BJ (cell line): ENCODE measurements at places on chromosomes 13 and 19.

- DNase-seq: no peak
Measured at GRCh38 chr13:109615721-109616420, 170.5 kb downstream of the IRS2 start.

GRCh38 chr13:106774621-106775020 is 206.7 kb upstream of the ARGLU1 start:
- no peak for DNase-seq

- DNase-seq: peak; percentile 47
Measured at GRCh38 chr13:31790992-31791391, 51.7 kb downstream of the RXFP2 start.

GRCh38 chr19:49932041-49932451 is 2.7 kb upstream of the NUP62 start:
- no peak for DNase-seq

- no peak for DNase-seq
Measured at GRCh38 chr19:51565583-51565982, 5.5 kb upstream of the ZNF175 start.

DNA sequence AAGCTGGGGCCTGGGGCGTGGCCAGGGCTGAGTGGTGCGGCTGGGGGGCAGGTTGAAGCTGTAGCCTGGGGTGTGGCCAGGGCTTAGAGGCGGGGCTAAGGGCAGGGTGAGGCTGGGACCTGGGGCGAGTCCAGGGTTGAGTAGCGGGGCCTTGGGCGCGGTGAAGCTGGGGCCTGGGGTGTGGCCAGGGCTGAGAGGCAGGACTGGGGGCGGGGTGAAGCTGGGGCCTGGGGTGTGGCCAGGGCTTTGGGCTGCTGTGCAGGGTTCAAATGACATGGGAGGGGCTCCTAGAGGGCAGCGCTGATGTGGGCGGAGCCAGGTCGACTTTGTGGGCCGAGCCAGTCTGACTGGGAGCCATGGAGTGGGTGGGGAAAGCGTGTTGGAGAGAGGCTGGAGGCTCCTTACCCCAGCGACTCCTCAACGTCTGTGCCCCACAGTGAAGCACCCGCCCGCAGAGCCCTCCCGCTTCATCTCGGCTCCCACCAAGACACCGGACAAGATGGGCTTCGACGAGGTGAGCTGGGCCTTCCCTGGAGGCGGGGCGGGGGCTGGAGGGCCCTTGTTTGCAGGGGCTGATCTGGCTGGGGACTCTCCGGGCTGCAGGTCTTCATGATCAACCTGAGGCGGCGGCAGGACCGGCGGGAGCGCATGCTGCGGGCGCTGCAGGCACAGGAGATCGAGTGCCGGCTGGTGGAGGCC is 21.5 kb downstream of the COLGALT1 start:
- no peak for DNase-seq

DNA sequence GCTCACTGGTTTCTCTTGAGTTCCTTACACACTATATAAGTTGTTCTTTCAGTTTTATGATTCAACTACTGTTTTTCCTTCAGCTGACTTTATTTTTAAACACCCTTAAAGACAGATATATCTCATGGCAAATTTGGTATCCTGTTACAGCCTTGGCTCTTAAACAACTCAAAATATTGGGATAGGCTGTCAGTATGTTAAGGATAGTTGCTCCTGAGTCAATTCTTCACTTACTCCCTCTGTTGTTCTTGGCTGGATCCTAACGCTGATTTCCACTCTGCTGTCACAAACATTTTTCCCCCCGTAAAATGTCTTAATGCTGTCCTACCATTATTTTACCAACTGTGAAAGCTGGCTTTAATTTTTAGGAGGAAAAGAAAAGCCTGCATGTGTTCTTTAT is 1.2 kb downstream of the KCNRG start:
- no peak for DNase-seq

GRCh38 chr13:23289917-23290357 is 109.2 kb downstream of the SGCG start:
- no peak for DNase-seq

DNA sequence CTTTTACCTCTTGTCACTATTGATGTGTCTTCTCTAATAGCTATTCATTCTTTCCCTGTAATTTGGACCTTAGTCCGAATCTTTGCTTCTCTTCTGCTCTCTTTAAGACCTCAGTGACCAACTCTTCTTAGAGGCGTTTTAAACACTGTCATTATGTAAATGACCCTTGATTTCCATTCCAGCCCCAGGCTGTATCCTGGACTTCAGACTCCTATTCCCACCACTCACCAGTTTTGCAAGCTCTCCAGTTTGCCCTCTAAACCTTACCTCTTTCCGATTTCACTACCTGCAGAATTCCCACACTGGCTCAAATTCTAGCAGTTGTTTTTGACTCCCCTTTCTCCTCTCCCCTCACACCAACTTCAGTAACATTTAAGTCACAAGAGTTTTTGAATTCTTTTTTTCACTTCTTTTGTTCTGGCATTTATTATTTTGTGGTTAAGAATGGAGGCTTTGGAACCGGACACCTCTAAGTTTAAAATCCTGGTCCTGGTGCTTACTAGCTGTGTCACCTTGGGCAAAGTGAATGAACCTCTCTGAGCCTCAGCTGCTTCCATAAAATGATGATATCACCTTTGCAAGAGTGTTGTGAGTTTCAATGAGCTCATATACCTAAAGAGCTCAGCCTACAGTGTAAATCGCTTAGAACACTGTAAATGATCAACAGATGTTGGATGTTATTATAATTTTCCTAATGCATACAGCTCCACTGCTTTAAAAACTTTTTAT is 13.6 kb upstream of the HMGB1 start:
- DNase-seq: no peak

DNA sequence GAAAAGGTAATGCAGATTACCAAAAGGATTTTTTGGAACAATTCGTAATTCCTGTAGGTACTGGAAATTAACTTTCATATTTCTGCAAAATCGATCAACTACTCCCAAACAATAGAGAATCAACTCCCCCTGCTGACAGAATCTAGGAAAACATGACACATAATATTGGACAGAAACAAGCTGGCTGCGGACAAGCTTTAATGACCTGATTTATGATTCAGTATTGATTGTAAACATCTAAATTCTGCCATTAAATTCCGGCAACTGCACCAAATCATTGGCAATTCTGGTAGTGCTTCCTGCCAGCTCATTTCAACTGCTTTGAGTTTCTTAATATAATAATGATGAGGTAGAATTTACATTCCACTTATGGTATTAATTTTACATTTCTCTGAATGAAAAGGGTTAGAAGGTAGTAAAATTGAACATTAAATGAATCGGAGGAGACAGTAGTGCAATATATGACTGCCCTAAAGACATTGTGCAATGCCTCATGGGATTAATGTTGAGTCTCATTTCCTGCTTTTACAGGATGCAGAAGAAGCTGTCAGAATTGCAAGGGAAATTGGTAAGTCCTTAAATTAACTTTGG is 146.5 kb downstream of the PCCA start:
- DNase-seq: peak; percentile 29

DNA sequence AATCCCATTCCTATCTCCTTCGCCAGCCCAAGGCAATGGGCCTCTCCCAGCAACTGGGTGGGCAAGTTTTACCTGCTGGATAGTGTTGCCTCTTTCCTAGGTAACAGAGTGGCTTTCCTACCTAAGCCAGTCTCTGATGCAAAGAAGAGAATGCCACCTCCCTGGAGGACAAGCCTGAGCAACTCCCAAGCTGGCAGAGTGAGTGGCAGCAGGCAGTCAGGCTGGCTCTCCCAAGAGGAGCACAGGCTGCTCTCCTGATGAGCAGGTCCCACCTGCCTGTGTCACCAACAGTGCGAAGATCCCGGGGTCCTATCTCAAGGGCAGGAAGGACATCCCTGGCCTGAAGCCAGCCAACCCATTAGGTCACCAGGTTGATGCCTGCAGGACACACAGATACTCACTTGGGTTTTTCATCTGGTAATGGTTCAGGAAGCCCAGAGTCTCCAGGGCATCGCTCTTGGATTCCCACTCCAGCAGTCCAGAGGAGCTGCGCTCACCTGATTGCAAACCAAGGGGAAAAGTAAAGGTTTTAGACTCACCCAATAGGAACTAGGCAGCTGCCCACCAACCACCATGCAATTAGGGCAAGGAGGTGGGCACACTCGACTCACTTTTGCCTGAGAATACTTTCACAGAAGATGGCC is 5.5 kb upstream of the ECH1 start:
- DNase-seq: no peak

GRCh38 chr19:45322311-45322710 is 364 bp downstream of the CKM start:
- no peak for DNase-seq

GRCh38 chr19:45177817-45178261 is at the start of gene TRAPPC6A:
TSS of gene TRAPPC6A (minus strand) at chr19:45178237. CDS start at chr19:45178218, 19 bp downstream.
- no peak for DNase-seq

GRCh38 chr13:32989942-32990341 is 26.3 kb upstream of the KL start:
- no peak for DNase-seq

DNA sequence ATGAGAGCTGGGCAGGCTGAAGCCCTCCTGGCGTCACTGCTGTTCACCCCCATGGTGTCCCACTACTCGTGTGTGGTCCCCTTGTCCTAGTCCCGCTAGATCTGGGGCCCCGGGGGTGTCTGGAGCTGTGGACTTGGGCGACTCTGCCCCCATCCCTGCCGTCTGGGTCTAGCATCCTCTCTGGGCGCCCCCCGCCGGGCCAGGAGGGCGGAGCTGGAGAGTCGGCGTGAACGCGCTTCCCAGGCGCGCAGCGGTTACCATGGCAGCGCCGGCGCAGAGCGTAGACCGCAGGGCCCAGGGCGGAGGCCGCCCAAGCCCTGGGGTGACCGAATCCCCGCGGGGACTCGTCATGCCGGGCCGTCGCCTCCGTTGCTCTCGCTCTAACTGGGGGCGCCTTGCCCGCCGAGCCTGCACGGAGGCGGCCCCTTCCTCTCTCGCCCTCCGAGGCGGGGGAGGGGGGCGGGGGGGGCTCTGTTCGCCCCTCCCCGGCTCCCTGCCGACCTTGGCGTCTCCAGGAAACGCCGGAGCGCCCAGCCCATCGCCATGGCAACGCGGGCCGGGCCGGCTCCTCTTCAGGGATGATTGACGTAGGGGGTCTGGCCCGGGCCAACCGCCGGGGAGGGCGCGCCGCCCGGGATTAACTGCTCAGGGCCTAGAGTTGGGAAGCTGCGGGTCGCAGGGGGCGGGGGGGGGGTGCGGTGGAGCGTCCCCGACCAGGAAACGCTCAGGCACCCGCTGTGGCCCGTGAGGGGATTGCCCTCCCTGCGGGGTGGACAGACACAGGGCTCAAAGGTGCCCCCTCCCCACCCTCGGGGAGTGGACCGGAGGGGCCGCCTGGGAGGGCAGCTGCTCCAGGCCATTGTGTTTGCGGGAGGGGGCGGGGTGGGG is 8.9 kb downstream of the ISYNA1 start:
- DNase-seq: no peak

GRCh38 chr13:31929031-31929770 is 102.4 kb upstream of the FRY start:
- DNase-seq: no peak

- no peak for DNase-seq
Measured at GRCh38 chr13:112333756-112334543, 42.2 kb upstream of the SPACA7 start.

DNA sequence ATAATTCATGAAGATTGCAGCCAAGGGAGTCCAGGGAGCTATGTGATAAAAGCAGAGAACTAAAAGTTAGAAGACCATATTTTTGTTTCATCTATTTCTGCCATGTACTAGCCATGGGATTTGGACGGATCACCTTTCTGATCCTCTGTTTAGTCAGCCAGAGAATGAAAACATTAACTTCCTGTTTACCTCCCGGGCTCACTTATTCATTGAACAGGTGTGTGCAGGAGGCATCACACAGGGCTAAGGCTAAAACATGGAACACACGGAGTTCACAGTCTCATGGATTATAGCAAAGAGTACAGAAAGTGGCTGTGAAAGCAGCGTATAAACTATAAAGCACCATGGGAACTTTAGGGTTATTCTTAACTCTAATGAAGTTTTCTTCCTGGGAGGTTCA is 96.8 kb downstream of the GPR12 start:
- no peak for DNase-seq

DNA sequence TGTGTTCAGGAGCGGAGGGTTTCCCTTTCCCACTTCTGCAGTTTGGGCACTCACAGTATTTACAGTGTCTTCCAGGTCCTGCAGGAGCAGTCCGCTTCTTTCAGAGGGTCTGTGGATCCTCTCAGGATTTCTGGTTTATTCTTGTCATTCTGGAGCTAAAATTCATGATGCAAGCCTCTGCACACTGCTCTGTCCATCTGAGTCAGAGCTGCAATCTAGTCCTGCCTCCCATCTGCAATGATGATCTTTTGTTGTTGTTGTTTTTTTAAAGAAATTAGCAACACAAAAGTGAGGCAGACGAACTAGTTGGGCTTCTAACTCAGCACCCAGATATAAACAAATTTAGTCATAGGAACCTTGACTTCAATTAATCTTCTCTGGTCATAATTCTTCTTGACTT is 86.5 kb downstream of the DLEU7 start:
- DNase-seq: no peak

GRCh38 chr13:63209330-63210017 is 1793.8 kb upstream of the PCDH20 start:
- no peak for DNase-seq

- DNase-seq: no peak
Measured at GRCh38 chr19:2259336-2259735, 3.1 kb upstream of the JSRP1 start.

- no peak for DNase-seq
Measured at GRCh38 chr13:72412481-72412880, 314.9 kb downstream of the MZT1 start.

- DNase-seq: no peak
Measured at GRCh38 chr19:44112802-44113137, 429 bp upstream of the ZNF225 start.

DNA sequence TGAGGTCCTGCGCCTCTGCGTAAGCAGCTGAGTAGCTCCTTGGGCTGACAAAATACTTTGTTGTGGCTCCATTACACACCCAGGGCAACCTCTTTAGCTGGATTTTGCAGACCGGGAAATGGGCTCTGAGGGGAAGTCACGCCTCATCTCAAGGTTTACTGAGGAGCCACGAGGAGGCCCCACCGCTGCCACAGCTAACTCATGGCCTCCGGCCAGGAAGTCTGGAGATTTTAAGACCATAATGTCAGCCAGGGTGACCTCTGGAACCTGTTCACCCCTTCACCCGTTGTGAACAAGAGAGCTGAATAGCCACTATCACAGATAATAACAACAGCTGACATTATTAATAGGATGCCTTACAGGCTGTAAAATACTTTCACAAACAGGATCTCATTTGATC is 351.3 kb upstream of the TMTC4 start:
- DNase-seq: no peak
